ENCODE measurements at places on chromosomes 16 and 17. TPM values are rescaled to one million over a fixed set of nuclear protein-coding genes. Genes with fewer than 3 reads are reported as not detected.

GRCh38 chr17:71252436-71252835, 868.4 kb upstream of the SOX9 start:
- DNase-seq = no peak

DNA sequence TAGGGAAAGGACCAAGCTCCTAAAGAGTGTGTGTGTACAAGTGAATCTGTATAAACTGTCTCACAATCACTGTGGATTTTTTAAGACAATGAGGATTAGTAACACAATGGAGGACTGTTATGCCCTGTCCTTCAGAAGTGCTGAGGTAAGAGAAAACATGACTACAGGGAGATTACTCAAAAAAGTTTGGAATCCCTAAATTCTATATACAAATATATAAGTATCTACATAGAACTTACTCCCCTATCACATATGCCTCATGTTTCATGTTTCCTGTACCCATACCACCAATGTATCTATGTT, 81.9 kb downstream of the STH start:
- DNase-seq = no peak

DNA sequence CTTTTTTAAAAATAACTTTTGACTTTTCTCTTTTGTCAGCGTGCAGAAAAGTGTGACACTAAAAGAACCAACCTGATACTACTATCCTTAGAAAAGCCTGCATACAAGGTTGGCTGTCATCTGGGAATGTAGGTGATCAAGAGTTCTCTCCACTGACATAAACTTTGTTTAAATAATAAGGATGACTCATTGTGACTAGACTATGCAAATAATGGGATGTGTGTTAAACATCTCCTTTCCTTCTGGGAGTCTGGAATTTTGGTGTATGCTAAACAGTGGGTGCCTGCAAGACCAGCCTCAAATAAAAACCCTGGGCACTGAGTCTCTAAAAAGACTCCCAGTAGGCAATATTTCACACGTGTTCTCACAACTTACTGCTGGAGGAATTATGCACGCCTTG, 373.4 kb downstream of the CNTNAP4 start:
- DNase-seq = no peak

DNA sequence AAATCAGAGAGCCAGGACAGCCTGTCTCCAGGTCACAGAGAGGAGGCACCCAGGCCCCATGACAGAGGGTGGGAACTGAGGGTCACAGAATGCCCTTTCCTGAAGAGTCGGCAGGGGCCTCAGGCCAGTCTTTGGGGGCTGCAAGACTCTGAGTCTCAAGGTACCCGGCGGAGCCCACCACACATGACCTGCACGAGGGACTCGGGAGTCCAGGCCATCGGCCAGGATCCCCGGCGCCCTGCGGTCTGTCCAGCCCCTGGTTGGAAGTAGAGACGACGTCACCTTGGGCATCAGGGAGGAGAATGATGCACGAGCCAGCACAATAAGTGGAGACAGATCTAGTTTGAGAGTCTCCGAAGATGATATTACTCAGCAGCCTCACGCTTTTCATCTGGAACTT, 234.7 kb upstream of the SDK2 start:
- DNase-seq = no peak

DNA sequence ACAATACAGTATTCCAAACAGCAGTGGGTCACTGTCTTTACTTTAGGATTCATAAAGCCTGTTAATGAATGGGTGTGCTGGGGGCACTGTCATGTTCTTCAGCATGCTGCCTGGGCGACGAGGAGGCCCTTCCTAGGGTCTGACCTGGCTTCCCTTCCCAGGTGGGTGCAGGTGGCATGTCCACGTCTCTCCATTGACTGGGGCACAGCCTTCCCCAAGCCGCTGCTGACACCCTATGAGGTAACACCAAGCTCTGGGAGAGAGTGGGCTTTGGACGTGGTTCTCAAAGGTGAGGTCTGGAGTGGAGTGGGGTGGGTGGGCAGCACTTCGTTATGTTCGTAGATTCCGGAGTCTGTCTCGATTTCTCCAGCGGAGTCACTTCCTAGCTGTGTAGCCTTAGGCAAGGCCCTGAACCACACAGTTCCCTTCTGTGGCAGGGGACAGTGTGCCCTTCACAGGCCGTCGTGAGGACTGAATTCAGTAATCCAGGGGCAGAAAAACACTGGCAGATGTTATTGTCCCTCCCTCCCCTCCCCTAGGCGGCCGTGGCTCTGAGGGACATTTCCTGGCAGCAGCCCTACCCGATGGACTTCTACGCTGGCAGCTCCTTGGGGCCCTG, 771 bp upstream of the OVCA2 start:
- DNase-seq = no peak

DNA sequence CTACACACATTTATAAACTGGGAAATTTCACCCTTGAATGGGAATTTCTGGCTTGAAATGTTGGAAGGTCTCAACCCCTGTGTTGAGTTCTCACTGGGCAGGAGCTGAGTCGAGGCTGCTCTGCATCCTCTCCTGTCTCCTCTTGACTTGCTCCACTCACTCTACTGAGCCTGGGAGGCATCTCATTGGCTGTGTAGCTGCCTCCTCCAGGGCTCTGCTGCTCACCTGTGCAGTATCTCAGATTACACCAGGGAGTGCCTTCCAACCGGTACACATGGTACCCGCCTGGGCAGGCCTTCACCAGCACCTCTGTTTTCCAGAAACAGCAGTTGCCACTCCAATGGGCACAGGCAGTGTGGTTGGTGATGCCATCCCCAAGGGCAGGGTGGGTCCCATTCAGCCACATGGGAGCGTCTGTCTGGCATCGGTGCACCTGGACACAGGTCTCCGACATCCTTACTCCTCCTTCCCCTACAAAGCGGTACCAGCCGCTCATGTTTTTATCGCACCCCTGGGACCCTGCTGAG, 3.7 kb downstream of the GP2 start:
- DNase-seq = no peak

DNA sequence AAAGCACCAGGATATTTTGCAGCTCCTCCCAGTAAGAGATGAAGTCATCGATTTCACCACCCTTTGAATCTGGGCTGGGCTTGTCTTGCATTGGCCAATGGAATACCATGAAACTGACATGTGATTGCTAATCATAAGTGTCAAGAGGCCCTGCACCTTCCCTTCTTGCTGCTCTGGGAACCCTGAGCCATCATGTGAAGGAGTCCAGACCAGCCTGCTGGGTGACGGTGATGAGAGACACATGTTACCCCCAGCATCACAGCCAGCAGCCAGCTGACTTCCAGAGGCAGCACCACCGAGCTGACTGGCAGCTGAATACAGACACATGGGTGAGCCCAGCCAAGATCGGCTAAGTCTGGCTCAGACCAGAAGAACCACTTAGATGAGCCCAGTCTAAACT, 43.6 kb upstream of the CACNG4 start:
- no peak for DNase-seq

GRCh38 chr17:4476017-4476416, 22.7 kb upstream of the SPNS2 start:
- no peak for DNase-seq

DNA sequence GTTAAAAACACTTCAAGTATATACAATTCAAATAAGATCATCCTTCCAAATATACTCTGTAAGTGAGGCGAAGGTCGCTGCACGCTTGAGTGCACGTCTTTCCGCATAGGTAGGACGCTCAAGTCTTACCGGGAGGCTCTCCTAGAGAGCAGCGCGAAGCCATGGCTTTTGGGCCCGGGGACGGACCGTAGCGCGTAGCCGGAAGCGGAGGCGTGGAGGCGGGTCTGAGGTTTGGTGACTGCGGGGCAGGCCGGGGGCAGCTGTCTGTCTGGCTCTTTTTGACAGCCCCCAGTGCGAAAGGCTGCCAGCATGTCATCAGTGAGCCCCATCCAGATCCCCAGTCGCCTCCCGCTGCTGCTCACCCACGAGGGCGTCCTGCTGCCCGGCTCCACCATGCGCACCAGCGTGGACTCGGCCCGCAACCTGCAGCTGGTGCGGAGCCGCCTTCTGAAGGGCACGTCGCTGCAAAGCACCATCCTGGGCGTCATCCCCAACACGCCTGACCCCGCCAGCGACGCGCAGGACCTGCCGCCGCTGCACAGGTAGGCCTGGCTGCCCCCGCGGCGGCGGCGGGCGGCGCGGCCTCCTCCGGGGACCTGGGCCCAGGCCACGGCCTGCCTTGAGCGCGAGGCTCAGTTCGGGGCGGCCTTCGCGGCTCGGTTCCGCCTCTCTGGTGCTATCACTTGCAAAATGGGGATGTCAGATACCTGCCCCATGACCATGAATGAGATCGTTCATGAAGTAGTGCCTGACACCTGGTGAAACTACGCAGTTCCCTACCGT, at the start of gene LONP2:
Gene LONP2, plus strand, starts transcription at position 221 of the 783 bp plus-strand sequence. Its CDS starts 89 bp downstream, at position 310.
- DNase-seq = peak; percentile 93

GRCh38 chr16:3074860-3075522, 9.6 kb downstream of the IL32 start:
- no peak for DNase-seq

DNA sequence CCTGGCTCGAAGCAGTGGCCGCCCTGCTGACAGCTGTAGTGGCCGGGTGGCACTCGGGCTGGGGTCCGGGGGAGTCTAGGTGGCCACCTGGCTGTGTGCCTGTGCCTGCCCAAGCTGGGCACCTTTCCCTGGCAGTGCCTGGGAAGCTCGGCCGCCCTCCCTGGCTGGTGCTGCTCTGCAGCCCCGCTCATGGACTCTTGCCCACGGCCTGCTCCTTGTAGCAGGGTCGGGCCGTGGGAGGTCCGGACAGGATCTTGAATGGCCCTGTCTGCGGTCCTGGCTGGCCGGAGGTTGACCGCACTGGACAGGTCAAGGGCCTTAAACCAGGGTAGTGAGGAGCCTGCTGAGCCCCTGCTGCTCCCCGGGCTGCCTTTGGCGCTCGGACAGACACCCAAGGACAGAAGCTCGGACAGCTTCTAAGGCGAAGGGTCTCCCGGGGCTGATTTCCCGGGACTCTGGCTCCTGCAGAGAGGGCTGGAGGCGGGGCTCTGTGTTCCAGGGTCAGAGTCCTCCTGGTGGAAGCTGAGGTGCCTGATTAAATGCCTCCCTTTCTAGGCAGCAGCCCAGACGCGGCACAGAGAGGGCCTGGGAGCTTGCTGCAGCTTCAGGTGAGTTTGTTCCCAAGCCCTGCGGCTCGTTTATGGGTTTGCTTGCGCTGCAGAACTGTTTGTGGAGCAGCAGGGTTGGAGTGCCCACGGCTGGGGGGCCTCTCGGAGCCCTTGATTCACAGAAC, 6.0 kb downstream of the CAPN15 start:
- DNase-seq = no peak

- peak; percentile 91 for DNase-seq
Measured at GRCh38 chr17:40542558-40543411, 22.5 kb downstream of the CCR7 start.

GRCh38 chr17:50244771-50245170, 29.5 kb upstream of the TMEM92 start:
- no peak for DNase-seq

SCGB1C2 gene
- not detected for polyA plus RNA-seq

KNOP1 gene
- 25.7 TPM for polyA plus RNA-seq

UTS2R gene
- not detected for polyA plus RNA-seq

TAT gene
- polyA plus RNA-seq = not detected

AANAT gene
- 0.73 TPM for polyA plus RNA-seq

RNF157 gene
- polyA plus RNA-seq = 2.2 TPM

RNF43 gene
- polyA plus RNA-seq = 0.86 TPM

PRAC1 gene
- polyA plus RNA-seq = not detected
